Stimulated activated naive CD8-positive, alpha-beta T cell treated with anti-CD3 and anti-CD28 coated beads, Interleukin-15, Interleukin-2, amounts not matched to agents 100 U/mL and 50 U/mL, for 24 hours (primary cell): ENCODE measurements at places on chromosomes 12 and 14.

GRCh38 chr12:19683178-19683927 lies 244.1 kb downstream of the AEBP2 start:
- DNase-seq: no peak

DNA sequence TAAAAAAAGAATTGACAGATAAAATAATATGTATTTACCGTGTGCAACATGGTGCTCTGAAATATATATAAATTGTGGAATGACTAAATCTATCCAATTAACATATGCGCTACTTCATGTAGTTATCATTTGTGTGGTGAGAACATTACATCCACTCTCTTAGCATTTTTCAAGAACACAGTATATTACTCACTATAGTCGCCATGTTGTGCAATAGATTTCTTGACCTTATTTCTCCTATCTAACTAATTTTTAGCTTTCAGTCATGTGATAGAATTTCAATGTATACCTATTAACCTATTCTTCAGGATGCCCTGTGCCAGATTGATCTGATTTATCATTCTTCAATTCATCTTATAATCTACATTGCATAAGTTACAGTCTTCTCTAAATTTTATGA lies 178.6 kb downstream of the BCAT1 start:
- no peak for DNase-seq

- DNase-seq: no peak
Observed at GRCh38 chr12:89051065-89051677, 301.1 kb downstream of the DUSP6 start.

DNA sequence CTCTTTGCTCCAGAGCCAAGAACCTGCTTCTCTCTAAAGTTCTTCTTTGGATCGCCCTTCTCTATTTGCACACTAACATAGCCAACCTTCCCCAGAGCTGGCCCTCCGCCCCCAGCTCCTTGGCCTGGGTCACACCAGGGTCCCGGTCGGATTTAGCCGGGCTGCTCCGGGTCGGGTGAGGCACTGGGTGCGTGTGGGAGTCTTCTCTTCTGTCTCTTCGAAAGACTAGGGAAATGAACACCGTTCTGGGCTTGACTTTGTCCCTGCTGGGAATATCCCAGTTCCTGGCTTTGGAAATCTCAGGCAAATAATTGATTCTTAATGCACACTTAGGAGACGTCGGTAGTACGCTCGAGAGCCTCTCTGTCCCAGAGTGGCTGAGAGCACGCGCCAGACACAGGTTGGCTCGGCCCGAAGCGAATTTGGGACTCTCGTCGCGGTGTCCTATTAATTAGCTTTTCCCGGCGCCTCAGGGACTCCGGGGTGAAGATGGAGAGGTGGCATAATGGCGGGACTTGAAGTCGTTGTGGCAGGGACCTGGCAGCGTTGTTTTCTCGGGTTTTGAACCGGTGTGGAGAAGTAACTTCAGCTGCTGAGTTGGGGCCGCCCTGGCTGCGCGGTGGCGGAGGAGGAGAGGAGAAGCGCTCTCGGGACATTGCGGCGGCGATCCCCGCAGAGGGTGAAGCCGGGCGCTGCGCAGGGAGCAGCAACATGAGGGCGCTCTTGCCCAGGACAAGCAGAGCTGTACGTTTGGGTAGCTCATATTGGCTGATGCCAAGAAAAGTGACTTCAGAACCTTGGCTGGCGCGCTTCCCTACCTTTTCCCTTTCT lies 7.5 kb downstream of the FOXG1 start:
- DNase-seq: no peak

DNA sequence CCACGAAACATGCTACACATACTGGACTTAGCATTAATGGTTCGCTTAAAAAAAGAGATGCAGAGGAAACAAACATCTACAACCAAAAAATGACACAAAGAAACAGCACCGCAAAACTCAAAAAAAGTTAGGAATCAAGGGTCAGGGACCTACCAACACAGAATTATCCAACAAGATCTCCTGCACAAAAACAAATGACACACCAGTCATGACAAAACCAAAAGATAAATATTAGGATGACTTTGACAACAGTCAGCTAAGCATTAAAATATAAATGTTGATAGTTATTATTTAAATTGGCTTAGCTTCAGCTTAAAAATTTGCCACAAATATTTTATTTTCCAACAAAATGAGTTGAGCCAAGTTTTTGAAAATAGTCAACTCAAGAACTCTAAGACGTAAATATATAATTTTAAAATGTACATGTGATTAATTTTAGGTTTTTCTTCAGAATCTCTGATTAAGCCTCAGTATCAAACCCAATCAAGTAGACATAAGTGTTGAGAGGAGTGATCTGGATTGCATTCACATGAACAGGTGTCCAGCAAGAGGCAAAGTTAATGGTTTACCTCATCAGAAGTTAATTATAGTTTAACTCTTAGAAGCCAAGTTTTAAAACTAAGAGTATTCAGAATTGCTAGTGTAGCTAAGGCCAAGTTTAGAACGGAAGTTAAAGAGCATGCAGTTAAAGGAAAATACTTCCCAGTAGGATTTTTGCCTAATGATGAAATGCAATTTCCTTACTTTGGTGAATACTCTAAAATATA lies 79.9 kb downstream of the HEATR5A start:
- DNase-seq: no peak

DNA sequence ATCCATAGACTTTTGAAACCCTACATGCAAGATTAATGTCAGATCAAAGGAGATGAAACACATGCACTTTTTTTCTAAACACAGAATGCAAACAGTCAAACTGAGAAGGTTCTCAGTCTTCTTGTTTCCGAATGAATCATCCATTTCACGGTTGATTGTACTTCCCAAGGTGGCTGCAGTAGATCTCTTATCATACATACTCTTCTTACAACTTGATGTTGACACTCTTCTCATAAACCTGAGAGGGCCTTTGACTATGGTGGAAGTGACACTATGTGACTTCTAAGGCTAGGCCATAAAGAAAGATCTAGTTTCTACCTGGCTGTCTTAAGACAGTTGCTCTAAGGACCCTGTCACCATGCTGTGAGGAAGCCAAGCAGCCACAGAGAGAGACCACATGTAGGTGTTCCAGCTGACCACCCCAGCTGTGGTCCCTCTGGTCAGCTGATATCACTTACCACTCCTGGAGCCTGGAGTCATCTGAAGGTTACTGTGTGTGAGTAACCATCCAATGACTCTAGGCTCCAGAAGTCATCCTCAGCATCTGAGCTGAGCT lies 67.2 kb upstream of the HMGA2 start:
- peak; percentile 7 for DNase-seq

DNA sequence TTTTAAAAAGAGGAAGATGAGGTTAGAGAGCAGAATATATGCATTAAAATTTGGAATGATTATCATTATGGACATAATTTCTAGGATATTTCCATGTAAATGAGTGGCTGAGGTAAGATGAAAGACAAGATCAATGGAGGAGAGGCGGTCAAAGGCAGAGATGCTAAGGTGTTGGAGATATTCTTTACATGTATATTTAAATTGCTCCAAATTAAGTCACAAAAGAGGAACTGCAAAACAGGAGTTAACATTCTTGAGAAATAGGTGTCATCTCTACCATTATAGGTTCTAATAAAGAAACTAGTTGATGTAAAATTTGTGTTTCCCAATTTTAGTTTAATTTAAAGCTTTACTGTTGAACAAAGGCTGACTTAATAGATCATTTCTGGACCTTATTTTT lies 268.5 kb upstream of the PPFIA2 start:
- no peak for DNase-seq

DNA sequence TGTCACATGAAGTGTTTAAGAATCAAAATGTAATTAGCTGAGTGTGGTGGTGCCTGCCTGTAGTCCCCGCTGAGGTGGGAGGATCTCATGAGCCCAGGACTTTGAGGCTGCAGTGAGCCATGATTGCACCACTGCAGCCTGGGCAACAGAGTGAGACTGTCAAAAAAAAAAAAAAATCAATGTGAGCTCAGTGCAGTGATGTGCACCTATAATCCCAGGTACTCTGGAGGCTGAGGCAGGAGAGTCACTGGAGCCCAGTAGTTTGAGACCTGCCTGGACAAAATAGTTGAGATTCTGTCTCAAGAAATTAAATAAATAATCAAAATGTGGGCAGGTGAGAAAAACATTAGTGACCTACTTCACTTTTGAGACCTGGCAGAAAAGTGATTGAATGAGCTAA lies 140.0 kb downstream of the MON2 start:
- DNase-seq: no peak

GRCh38 chr12:108967869-108968540 lies 52.9 kb downstream of the SVOP start:
- DNase-seq: no peak

DNA sequence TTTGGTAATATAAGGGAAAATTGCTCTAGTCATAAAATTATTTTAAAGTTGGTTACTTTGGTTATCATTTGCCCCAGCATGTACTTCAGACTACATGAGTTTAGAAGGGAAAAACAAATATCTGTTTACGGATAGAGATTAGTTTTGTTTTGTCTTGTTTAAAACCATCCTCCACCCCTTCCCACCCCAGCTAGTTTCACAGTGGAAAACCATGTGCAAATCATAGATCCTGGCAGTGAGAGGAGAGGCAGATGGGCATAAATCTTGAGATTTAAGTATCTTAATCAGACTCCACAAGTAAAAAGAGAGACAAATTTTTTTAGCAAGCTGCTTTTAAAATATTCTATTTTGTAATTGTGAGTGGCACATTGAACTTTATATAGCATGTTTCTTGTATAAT lies 424.7 kb downstream of the TMEM117 start:
- DNase-seq: no peak

- DNase-seq: no peak
Observed at GRCh38 chr14:93274055-93274806, 58.6 kb downstream of the BTBD7 start.

GRCh38 chr14:103488071-103488470 lies 34.6 kb downstream of the CKB start:
- DNase-seq: no peak
